ENCODE measurements at places on chromosomes 6 and 20. TPM values are rescaled to one million over a fixed set of nuclear protein-coding genes. Genes with fewer than 3 reads are reported as not detected.

DNA sequence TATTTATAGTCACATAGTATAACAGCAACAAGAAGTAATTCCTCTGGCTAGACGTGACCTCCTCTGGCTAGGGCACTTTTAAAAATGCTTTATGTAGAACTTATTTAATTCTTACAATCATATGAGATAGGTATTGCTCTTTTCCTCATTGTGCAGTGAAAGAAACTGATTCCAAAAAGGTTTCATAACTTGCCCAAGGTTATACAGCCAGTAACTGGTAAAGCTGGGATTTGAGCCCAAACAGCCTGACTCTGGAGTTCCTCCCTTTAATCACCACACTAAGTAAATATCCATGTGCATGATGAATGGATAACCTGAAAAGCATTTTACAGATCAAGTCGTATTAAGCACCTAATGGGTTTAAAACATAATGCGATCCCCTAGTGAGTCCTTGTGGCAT, 214.6 kb downstream of the PRL start:
- DNase-seq: no peak

- DNase-seq: no peak
Measured at GRCh38 chr6:71199736-71200135, 88.9 kb upstream of the OGFRL1 start.

HCRTR2 gene
- total RNA-seq: not detected

- no peak for DNase-seq
Measured at GRCh38 chr20:654417-654750, 1.4 kb upstream of the SRXN1 start.

VSX1 gene
- total RNA-seq: not detected

DNA sequence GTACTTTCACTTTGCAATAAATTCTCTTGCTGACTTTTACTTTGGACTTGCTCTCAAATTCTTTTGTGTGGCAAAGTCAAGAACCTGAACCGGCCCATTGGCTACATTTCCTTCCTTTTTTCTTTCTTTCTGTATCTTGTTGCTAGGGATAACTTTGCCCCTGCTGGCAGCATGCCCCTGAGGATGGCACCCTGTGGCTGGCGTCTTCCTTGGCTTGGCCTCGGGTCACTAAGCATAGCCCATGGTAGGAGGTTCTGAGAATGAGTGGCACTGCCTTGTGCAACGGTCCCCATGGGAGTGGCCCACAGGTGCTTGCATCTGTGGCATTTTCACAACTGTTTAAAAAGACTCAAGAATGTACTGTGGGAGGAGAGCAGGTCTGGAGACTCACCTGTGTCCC, 14.0 kb upstream of the HLA-F start:
- no peak for DNase-seq

DNA sequence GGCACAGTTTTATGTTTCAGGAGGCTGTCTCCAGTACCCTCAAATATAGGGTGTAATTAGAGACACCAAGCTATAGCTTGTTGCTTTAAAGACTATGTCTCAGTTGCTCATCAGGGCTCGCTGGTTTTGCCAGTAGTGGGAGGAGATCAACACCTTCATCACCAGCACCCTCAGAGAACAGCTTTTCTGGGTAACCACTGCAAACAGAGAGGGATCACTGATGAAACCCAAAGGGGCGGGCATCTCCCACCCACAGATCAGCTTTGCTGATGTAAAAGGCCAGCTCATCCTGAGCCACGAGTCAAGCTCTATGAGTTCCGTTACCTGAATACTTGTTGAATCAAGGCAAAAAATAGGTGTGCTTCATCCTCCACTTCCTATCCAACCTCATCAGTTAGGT, 187.7 kb downstream of the AIG1 start:
- DNase-seq: no peak

SLC44A4 gene
- total RNA-seq: 0.13 TPM

DNA sequence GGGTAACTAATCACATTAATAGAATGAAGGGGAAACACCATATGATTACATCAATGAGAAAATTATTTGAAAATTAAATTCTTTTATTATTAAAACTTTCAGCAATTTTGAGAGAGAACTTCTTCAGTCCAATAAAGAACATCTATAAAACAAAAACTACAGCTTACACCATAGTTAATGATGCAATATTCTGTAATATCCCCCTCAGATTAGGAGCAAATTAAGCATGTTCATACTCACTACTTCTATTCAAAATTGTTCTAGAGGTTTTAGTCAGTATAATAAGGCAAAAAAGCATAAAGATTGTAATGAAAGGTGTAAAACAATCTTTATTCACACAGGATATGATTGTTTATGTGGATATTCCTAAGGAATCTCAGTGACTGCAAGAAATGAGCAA, 465.4 kb downstream of the CD109 start:
- DNase-seq: no peak

GPANK1 gene
- total RNA-seq: 13.5 TPM

- DNase-seq: no peak
Measured at GRCh38 chr20:56160956-56161355, 87.6 kb upstream of the MC3R start.

GRCh38 chr6:145406783-145407182, 328.5 kb downstream of the EPM2A start:
- no peak for DNase-seq

DNA sequence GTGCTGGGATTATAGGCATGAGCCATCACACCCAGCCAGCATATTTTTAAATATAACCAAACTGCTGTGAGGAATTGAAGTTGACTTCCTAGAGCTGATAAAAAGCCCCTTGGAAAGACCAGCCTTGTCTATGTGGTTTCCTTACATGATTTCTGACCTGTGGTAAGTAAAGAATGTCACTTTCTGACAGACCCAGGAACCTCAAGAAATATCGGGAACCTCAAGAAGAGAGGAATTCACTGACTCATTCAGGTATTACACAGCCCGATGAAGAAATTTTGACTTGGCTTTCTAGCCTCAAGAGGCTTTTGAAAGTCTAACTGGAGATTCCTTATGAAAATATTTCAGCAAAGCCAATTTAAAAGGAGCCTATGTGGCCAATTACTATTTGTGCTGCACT, 71.8 kb downstream of the FOXF2 start:
- no peak for DNase-seq

- DNase-seq: no peak
Measured at GRCh38 chr6:142884214-142885035, 60.6 kb downstream of the HIVEP2 start.

All from T-cell (primary cell).